Skeletal muscle cell (primary cell): ENCODE measurements at places on chromosomes 12 and 14.
A peak's percentile ranks its signal among the peaks of the same experiment; 100 is the strongest.

- DNase-seq: no peak
Observed at GRCh38 chr12:131028587-131029338, 75.1 kb downstream of the ADGRD1 start.

DNA sequence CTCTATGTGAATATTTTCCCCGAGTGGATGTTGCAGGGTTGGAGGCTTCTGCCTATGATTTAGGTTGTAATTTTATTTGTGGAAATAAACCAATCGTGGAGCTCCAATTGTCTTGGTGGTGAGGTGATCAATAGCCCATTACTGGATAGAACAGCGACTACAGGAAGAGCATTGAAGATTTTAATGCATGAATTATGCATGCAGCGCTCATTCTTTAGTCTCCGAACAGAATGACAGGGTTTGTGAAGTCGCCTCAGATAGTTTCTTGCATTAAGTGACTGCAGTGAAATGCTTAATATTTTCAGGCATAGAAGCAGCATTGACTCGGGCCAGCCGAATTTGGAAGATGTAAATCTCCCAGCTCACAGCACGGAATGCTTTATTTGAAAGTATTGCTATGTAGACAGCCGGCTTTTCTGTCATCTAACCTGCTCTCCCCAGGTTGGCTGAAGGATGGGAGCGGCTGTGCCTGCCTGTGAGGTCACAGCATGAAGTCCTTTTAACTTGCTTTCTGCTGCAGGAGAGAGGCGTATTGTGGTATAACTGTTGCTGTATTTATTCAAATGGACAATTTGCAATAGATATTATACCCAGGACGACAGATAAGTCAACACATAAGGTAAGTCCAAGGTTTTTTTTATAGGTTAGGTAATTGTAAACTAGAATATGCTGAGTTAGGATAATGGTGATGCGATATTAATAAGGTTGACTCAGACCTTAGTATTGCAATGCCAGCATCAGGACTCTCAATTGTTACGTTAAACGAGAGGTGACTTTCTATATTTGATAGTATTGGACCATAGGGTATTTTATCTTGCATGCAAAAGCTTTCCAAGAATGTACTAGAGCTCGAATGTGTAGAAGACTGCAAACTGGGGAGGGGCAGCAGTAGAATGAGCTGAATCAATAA lies 135.7 kb downstream of the CNTN1 start:
- DNase-seq: no peak

DNA sequence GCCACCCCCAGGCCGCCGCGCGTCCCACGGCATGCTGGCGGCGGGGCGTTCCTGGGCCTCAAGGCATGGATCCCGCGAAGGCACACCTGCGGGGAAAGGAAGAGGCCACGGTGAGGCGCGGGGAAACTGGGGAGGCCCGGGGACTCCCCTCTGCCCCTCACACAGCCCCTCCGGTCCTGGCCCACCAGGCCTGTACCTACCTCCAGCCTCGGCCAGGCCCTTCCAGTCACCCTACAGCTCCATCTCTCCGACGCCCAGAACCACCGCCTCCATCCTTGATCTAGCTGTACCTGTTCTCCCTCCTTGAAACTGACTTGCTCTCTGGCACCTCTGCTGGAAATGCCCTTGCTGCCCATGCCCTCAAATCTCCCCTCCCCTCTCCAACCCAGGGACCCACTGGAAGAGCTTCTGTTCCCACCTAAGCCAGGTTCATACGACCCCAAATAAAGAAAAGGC lies 1.7 kb downstream of the ANKRD9 start:
- no peak for DNase-seq

DNA sequence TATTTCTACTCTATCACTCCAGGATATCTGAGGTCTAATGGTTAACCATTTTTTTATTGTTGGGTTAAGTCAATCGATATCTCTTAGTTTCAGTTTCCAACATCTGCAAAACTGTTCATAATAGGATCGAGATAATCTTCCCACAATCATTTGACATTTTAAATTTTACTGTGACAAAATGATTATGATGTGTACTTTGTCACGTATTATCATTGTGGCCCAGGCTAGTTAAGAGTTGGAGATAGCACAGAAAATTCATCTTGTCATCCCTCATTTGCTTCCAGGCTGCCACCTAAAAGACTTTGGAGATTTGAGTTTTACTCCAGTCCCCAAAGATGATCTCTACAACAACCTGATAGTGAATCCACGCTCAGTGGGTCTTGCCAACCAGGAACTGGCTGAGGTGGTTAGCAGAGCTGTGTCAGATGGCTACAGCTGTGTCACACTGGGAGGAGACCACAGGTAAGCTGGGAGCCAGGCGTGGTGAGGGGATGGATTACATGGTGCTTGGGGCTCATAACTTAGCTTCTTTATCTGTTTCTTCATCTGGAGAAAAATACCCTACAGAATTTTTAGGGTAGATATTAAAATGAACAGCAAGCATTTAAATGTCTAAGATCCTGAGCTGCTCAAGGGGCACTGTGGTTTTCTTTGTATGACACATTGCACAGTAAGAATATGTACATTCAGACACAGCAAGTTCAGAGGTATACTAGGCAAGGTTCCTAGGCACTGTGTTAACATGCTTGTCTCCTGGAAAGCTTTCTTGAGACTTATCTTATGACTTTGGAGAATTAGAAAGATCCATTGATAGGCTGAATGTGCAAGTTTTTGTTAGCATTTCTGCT lies 22.4 kb downstream of the ARG2 start:
- no peak for DNase-seq

GRCh38 chr12:53586745-53587144 lies 39.4 kb downstream of the ATF7 start:
- DNase-seq: no peak

DNA sequence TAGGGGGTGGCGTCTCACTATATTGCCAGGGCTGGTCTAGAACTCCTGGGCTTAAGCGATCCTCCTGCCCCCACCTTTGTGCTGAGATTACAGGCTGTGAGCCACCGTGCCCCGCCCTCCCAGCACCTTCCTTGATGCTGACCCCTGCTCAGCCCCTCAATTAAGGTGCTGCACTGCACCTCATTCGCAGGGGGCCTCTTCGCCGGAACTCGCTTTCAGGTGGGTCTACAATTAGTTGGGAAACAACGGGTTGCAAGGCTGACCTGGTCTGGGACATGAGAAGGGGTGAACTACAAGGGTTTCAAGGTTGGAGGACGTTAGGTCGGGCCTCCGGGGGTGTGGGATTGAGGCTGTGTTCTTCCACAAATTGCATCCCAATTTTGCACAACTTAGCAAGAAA lies 1.2 kb upstream of the NOP2 start:
- no peak for DNase-seq

- DNase-seq: peak; percentile 70
Observed at GRCh38 chr12:49983892-49984291, 11.1 kb downstream of the AQP6 start.

- no peak for DNase-seq
Observed at GRCh38 chr12:13238204-13238603, 41.7 kb downstream of the EMP1 start.

DNA sequence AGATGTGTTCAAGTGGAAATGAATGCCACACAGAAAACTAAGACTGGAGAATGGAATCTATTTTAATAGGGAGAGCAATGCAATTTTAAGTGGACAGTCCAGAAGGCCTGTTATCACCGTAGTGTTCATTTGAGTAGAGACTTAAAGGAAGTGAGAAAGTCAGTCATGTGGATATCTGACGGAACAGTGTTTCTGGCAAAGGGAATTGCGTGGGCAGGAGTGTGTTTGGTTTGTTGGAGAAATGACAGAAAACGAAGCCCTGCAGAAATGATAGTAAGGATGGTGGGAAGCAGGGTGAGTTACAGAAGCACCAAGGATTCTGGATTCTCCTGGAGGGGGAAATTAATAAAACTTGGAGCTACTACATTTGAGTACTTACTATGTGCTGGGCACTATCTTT lies 776.6 kb downstream of the MED13L start:
- no peak for DNase-seq

DNA sequence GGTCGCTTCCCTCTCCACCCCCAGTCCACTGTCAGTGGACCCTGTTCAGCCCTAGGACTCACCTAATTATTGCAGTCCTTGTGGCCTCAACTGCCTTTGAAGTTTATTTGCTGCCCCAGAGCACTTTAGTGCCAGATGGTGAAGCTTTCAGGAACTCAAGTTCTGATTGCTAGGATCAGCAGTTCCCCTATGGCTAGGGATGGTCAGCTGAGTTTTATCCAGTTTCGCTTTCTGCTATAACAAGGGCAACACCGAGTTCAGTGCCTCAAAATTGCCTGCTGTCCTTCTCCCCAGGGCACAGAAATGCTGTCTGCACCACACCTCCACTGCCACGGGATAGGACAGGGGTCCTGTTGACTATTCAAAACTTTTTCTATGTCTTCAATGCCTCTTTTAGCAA lies 295.0 kb downstream of the GPHN start:
- DNase-seq: no peak

GRCh38 chr12:14652483-14652882 lies 43.9 kb downstream of the GUCY2C start:
- no peak for DNase-seq

GRCh38 chr14:68513137-68513536 lies 279.7 kb downstream of the ZFP36L1 start:
- no peak for DNase-seq

GRCh38 chr14:61628016-61628725 lies 67.1 kb upstream of the HIF1A start:
- no peak for DNase-seq

GRCh38 chr14:57982804-57983634 lies 117.1 kb upstream of the SLC35F4 start:
- DNase-seq: no peak

DNA sequence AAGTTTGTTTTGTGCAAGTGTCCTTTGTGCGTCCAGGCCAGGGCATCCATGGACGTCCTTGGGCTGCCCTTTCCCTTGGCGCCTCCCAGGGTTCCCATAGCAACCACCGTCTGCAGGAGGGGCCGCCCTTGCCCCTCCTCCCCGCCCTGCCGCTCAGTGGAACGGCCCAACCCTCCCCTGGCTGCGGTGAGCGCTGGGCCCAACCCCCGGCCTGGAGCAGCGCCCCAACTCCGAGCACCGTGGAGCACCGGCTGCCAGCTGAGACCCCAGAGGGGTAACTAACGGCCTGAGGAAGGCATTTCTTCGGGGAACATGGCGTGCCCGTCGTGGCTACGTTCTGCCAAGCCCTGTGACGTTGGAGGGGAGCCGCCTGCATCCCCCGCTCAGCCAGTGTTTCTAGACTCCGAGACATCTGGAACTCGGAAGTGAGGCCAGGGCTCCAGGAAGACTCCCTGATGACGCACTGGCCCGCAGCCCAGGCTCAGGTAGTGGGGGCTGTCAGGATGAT lies 5.3 kb upstream of the ACACB start:
- DNase-seq: peak; percentile 30

DNA sequence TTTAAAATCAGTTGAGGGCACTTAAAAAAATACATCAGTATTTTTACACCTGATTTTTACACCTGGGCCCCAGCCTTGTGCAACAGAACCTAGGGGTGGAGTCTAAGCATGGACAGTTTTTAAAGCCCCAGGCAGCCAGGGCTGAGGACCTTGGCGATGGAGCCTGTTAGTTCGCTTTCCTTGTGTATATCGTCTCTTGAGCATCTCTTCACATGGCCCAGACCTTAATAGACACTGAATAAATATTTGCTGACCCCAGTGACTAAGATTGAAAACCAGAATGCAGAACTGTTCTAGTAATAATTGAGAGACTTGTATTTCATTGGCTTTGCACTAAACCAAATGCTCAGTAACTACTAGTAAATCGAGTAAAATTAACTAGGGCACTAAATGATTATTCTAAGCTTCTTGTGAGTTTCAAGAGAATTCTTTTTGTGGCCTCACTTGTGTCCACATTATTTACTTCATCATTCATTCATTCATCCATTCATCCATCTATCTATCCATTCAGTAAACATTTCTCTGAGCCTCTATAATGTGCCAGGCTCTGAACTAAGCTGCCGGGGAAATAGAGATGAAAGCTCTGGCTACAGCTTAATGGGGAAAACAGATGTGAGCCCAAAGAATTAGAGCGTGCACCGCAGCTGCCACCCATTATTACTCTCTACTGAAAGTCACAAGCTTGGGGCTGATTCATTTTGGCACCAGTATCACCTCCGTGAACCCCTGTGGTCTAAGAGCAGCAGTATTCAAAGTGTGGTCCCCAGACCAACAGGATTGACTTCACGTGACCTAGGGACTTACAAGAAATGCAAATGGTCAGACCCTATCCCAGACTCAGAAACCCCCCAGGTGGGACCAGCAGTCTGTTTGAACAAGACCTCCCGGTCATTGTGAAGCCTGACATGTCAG lies 30.7 kb upstream of the BCL7A start:
- no peak for DNase-seq

DNA sequence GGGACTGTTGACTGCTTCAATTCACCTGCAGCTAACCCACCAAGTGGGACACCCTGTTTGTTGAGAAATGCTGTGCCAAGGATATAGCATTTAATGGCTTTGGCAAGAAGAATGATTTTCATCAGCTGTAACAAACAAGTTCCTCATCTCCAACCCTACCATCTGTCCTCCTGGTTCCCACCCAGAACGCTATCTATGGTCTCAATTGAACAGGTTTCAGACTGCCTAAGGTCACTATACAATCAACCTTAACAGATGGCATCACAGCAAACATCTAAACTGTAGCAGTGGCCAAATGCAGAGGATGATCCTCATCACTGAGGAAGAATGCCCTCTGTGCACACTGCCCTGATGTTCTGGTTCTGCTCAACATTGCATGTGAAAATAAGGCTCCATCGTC lies 546.2 kb upstream of the FOXG1 start:
- DNase-seq: no peak

DNA sequence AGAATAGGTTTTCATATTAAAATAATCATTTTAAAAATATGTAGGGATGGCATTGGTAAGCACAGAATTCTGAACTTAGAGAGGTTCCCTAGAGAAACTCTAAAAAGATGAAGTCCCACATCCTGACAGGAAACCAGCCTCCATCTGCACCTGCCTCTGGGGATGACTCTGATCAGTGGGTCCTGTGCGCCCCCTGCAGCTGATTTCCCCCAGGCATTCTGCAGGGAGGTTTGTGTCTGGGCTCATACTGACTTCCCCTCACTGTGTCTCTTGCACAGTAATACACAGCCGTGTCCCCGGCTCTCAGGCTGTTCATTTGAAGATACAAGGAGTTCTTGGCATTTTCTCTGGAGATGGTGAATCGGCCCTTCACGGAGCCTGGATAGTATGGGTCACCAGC lies 602.9 kb downstream of the TMEM121 start:
- DNase-seq: no peak

- peak; percentile 50 for DNase-seq
Observed at GRCh38 chr14:24430682-24431568, 1.2 kb downstream of the KHNYN start.

GRCh38 chr14:92933481-92933880 lies 10.5 kb downstream of the CHGA start:
- DNase-seq: no peak

DNA sequence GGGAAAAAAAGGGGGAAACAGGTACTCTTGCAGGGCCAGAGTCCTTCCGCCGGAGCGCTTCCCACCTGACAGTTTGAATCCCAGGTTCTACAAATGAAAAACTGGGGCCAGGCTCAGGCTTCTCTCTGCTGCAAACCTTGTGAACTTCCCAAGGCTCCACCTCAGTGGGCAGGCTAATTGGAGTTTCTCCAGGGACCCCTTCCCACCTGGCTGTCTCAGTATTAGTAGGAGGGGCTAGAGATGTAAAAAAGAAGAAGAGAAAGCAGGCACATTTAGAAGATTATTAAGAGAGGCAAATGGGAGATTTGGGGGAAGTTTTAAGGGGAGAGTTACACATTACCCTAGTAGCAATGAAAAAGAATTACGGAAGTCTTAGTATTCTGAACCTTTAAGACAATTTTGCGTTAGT lies 20.0 kb upstream of the CLEC2D start:
- no peak for DNase-seq

- DNase-seq: no peak
Observed at GRCh38 chr14:32434880-32435279, 105.8 kb downstream of the AKAP6 start.
